Cardiac muscle cell (in vitro differentiated cells and primary cell): ENCODE measurements at places on chromosomes 7 and 10. TPM values are rescaled to one million over a fixed set of nuclear protein-coding genes. Genes with fewer than 3 reads are reported as not detected.

THSD7A gene
- 2.0 and 3.7 TPM in 2 replicates for total RNA-seq

DNA sequence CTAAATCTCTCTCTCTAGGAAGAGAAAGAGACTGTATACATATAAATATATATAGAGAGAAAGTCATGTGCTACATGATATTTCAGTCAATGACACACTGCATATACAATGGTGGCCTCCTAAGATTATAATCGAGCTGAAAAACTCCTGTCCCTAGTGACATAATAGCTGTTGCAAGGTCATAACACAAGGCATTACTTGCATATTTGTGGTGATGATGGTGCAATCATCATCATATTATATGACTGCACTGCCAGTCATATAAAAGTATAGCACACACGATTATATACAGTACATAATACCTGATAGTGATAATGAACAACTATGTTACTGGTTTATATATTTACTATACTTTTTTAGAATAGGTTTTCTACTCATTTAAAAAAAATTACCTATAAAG, 316.7 kb downstream of the FGFR2 start:
- peak; percentile 2 for DNase-seq

DNA sequence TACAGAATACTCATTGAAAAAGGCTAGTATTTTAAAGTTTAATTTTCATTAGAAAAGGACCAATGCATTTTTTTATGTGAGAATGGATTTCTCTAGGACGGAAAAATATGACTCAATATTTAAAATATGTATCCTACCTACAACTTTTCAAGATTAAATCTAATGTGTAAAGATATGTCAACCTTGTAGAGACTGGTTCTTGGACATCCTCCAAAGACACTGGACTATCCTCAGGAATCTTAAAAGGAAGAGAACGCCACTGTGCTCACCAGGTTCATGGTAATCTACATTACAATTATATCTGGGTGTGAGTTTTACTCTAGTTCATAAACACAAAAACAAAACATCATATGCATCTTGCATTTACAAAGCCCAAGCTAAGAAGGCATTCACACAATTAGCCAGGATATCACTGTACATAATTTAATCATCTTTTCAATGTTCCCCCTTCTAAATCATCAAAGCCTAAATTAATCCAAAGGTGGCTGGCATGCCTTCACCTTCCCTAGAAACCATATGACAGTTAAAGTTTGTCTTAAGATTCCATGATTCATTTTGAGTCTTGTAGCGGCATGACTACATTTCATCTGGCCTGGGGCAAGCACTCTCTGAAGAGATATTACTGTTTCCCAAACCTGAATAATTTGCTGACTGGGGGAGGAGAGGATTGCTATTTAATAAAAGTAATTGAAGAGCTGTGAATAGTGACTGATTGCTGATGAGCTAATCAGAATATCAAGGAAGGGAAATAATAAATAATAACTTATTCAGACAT, 12.0 kb downstream of the SGCE start:
- no peak for DNase-seq

GRCh38 chr7:24039991-24040624, 243.9 kb upstream of the NPY start:
- DNase-seq, result no peak
